ENCODE measurements at places on chromosomes 2 and 18. TPM values are rescaled to one million over a fixed set of nuclear protein-coding genes. Genes with fewer than 3 reads are reported as not detected.

SIGLEC15 gene
- not detected for total RNA-seq

POU3F3 gene
- total RNA-seq: not detected

SERPINB8 gene
- 54.1 TPM for total RNA-seq

GRCh38 chr2:12217175-12217574 lies 470.7 kb downstream of the LPIN1 start:
- H3K27ac ChIP-seq: no peak overlapping the region
- H3K36me3 ChIP-seq: no peaks in the 10 kb centered on the region
- no peak for DNase-seq
- no peaks in the 10 kb centered on the region for H3K4me1 ChIP-seq
- no peaks in the 10 kb centered on the region for H3K27me3 ChIP-seq

DNA sequence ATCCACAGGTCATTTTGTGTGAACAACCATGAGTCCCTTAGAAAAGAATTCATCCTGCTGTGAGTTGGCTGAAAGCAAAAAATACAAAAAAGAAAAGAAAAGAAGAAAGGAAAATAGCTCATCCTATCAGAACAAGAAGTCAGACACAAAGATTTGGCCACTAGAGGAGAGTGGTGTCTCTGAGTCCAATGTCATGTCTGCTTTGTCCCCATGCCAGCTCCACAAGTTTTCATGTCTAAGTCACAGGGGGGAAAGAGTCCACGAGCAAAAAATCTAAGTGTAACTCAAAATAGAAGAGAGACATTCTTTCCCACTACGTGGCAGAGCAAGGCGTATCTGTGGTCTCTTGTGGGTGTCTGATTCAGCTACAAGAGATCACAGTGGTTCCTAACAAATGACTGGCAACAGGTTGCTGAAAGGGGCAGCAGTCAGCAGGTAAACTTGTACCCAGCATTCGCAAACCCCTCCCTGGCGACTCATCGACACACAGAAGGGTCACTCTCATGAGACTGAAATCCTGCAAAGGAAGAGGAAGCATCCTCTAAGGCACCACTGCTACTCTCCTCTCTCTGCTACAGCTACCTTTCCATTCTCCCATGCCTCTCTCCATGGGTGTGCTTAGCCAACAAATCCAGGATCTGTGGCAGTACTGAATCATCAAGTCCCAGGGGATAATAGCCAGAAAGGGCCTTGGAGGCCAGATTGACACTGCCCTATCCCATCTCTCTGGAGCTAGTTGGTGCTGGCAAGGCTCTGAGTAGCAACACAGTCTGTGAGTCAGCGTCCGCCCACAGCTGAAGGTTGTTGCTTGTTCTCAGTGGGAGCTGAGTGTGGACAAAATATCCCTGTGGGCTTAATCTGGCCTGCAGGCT lies 123.0 kb upstream of the SLC39A10 start:
- H3K4me1 ChIP-seq: peaks cover 24% of the 10 kb centered on the region
- no peaks in the 10 kb centered on the region for H3K36me3 ChIP-seq
- no peaks in the 10 kb centered on the region for H3K27me3 ChIP-seq
- peak overlapping the region; percentile 91 for H3K27ac ChIP-seq

DNA sequence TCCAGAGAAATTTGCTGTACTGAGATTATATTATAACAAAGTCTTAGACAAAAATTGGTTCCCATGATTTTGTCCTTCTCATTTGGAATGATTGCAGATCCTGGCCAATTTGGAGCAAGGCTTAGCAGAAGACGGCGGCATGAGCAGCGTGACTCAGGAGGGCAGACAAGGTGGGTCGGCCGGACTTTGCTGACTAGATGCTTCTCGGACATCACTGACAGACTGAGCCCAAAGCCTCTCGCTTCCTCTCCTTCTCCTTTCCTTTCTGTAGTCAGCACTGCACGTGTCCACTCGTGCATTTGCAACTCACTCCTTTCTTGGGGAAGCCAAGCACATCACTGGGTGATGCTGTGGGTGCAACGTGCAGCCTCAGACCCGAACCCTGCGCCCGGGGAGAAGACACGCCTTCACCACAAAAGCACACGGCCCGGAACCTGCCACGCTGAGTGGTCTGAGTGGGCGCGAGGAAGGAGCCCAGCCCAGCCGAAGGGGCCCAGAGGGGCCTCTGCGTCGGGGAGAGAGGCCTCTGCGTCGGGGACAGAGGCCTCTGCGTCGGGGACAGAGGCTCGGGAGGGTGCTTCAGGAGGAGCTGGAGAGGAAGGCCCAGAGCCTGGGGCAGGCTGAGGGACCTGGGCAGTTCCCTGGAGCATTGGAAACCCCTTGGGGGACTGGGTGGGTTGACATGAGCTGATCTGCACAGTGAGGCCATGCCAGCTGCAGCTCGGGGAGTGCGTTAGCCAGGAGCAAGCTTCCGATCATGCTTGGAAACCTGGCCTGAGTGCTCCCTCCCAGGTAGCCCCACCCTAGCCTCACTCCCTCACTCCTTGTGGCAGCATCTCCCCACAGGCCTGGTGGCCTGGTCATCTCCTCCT lies 61.6 kb downstream of the ADI1 start:
- H3K4me1 ChIP-seq: no peaks in the 10 kb centered on the region
- peak overlapping the region; percentile 59 for H3K27ac ChIP-seq
- no peaks in the 10 kb centered on the region for H3K27me3 ChIP-seq
- no peak for DNase-seq

- no peak for DNase-seq
- no peak overlapping the region for H3K4me3 ChIP-seq
- H3K36me3 ChIP-seq: no peaks in the 10 kb centered on the region
- no peaks in the 10 kb centered on the region for H3K27me3 ChIP-seq
- H3K4me1 ChIP-seq: no peaks in the 10 kb centered on the region
- H3K27ac ChIP-seq: no peak overlapping the region
Measured at GRCh38 chr2:7516484-7517063, 599.4 kb downstream of the RNF144A start.
